Peyer's patch (tissue), 4 donors: ENCODE measurements at places on chromosomes 7 and 10.

GRCh38 chr10:44301781-44302355 is 83.0 kb downstream of the CXCL12 start:
- DNase-seq: no peak
- H3K27ac ChIP-seq: no peak overlapping the region
- H3K4me3 ChIP-seq: no peak overlapping the region
- no peaks in the 10 kb centered on the region for H3K36me3 ChIP-seq
- H3K4me1 ChIP-seq: no peaks in the 10 kb centered on the region

DNA sequence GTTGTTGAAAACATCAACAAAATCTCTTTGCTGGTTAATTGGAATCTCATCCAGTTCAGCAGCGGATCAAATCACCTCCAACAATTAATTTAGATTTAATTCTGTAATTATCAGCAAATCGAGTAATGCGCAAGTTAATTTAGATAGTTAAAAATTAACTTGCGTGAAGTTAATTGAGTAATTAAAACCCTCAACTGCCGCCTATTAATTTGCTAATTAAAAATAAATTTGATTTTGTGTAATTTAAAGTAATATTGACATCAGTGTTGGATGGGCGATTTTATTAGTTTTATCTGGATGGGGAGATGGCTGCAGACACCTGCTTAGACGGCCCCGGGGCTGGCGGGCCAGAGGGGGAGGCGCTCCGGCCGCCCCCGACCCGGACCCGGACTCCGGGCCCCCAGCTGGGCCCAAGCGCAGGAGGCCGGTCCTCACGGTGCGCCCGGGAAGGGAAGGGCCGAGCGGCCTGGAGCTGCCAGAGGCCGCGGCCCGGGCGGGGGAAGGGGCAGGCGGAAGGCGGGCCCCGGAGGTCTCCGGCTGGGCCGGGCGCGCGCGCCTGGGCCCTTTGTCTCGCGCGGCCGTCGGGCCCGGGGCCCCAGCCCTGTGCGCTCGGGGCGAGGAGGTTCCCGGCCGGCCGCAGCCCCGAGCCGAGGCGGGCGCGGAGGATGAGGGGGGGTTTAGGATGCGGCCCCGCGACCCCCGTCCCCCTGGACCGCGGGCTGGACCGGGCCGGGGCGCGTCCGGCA is 3.3 kb upstream of the UNCX start:
- H3K27ac ChIP-seq: no peak overlapping the region
- H3K36me3 ChIP-seq: no peaks in the 10 kb centered on the region
- H3K4me1 ChIP-seq: no peaks in the 10 kb centered on the region
- no peak overlapping the region for H3K4me3 ChIP-seq

DNA sequence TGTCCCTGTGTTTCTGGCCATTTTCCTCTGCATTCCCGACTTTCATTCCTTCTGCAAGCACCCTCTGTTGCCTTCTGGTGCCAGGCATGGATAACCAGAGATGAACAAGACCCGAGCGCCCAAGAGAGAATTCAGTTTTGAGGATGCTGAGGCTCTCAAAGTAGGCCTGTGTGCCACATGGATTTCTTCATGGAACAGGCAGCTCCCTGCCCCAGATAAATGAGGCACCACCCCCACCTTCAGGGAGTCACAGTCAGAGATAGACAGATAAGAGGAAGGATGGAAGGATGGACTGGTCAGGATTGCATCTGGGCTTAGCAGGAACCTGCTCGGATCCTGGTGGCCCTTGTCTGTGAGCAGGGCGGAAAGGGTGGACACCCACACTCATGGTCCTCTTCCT is 49.4 kb downstream of the ADCYAP1R1 start:
- no peaks in the 10 kb centered on the region for H3K27me3 ChIP-seq
- no peak overlapping the region for H3K4me3 ChIP-seq
- H3K27ac ChIP-seq: no peak overlapping the region
- H3K4me1 ChIP-seq: no peaks in the 10 kb centered on the region
- no peaks in the 10 kb centered on the region for H3K36me3 ChIP-seq
- DNase-seq: peak; percentile 26

DNA sequence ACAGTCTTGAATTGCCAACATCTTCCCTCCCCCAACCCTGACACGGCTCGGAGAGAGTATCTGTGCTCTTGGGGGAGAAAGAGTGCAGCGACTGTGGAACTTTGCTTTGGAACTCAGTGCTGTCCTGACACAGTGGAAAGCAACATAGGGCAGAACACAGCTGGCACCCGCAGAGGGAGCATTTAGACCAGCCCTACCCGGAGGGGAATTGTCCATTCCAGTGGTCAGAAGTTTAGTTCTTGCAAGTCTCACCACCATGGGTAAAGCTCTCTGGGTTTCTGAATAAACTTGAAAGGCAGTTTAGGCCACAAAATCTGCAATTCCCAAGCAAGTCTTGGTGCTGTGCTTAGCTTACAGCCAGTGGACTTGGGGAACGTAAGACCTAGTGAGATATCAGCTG is 34.9 kb downstream of the TFEC start:
- H3K36me3 ChIP-seq: no peaks in the 10 kb centered on the region
- H3K27ac ChIP-seq: no peak overlapping the region
- no peaks in the 10 kb centered on the region for H3K27me3 ChIP-seq
- no peak overlapping the region for H3K4me3 ChIP-seq
- H3K4me1 ChIP-seq: no peaks in the 10 kb centered on the region
- DNase-seq: no peak

DNA sequence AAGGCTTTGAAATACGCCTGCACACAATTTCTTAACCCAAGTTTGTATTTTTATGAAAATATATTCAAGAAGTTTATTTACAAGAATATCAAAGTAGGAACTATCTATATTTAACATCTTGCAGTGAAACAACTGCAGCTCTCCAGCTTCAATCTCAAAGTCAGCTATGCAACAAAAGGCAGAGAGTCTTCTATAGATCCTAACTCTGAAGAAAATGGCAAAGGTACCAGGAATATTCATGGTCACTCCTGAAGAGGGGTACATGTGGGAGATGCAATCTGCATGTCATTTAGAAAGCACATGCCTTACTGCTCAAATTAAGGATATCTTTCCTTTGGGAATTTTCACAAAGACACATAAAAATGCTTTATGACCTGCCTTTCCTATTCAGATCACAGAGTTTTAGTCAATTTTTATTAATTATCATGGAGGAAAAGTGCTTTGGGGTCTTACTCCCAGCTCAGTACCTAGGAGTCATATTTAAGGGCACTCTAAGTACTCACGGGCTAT is 1.5 kb downstream of the ANK3 start:
- H3K4me3 ChIP-seq: no peak overlapping the region
- H3K4me1 ChIP-seq: no peaks in the 10 kb centered on the region
- no peak for DNase-seq
- no peaks in the 10 kb centered on the region for H3K27me3 ChIP-seq
- H3K27ac ChIP-seq: no peak overlapping the region

- peak overlapping the region; percentile 38 for H3K4me3 ChIP-seq
- no peaks in the 10 kb centered on the region for H3K36me3 ChIP-seq
- peaks cover 3% of the 10 kb centered on the region for H3K27me3 ChIP-seq
- H3K27ac ChIP-seq: peak overlapping the region; percentile 40
Measured at GRCh38 chr7:3301831-3302618, 973 bp downstream of the SDK1 start.

GRCh38 chr10:95559896-95560277 is 1.3 kb downstream of the SORBS1 start:
- DNase-seq: no peak
- peak overlapping the region; percentile 73 for H3K27ac ChIP-seq
- H3K4me1 ChIP-seq: no peaks in the 10 kb centered on the region
- H3K4me3 ChIP-seq: peak overlapping the region; percentile 87
- H3K36me3 ChIP-seq: no peaks in the 10 kb centered on the region
